ENCODE measurements at places on chromosomes 6 and 20.

GRCh38 chr6:131592935-131593334 lies 19.9 kb downstream of the ARG1 start:
- no peak for DNase-seq

DNA sequence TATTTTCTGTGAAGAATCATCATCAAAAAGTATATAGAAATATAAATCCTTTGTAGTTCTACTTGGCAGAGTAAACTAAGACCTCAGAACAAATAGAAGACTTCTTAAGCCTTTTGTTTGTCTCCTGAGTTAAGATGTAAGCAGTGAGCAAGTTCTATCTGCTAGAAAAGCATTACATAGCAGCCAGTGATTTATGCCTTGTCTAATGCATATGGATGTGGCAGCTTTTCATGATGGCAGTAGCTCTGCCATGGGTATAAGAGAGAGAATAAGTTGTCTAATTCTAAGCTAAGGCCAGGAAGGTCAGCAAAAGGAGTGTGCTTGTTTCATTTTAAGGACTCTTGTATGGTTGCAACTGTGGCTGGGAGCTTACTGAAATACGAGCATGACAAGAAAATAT lies 920.2 kb downstream of the GRIK2 start:
- no peak for DNase-seq

DNA sequence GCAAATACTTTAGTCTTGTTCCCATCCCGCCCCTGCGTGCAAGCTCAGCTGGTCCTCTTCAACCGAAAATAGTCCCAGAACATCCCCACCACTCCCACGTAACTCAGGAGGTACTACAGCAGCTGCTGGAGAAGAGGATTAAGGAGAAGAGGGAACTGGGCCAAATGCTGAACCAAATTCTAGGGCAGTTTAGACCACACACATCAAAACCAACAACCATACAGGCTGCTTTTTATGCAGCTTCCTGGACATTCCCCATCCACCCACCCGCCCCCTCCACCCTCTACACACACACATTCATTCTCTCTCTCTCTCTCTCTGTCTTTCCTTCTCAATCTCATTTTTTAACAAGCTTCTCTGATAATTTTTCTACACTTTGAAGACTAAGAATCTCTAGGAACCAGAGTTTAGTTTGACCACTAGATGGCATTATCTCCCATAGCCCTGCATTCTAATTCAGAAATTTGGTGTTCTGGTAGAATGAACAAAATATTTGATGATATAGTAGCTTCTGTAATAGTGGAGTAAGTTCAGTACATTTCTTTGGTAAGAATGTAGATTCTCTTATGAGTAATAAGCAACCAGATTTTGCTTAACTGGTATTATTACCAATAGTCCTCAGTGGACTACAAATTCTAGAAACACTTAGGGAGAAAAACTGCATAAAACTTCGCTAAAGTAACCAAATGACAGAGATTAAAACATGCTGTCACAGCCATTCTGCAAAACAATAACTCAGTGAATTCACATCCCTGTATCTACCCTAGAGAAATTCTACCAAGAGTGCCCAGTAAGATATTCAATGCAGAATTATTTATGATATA lies 52.1 kb upstream of the BEND6 start:
- no peak for DNase-seq

DNA sequence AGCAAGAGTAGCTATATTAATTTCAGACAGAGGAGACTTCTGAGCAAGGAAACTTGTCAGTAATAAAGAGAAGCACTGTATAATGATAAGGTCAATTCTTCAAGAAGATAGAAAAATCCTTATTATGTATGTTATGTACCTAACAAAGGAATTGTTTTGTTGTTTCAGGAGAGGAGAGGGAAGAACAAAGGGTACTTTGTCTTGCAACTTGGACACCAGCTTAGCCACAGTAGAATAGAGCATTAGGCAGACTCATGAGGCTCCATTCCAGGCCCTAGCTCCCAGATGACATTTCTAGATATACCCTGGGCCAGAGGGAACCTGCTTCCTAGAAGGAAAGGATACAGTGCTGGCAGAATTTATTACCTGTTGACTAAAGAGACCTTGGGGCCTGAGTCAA lies 6.5 kb upstream of the NUS1 start:
- DNase-seq = no peak

DNA sequence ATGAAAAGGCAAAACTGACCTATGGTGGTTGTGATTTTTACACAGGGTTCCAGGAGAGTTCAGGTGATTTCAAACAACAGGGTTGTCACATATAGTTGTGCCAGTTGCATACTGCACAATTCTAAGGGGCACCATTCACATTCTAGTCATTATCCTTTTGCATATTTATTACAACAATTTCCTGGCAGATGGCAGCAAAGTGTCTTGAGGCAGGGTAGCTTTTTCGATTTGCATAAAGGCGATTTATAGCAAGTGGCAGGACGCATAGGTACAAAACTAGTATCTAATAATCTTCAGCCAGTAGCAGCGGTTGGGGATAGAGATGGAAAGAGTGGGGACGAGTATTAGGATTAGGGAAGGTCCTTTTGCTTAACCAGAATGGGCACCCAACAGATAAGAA lies 46.5 kb upstream of the TRAF3IP2 start:
- no peak for DNase-seq

GRCh38 chr20:58546756-58547622 lies 31.8 kb upstream of the APCDD1L start:
- DNase-seq = no peak

GRCh38 chr6:160455081-160455480 lies 106.9 kb downstream of the SLC22A3 start:
- DNase-seq = no peak

- DNase-seq = no peak
Measured at GRCh38 chr6:97110626-97111025, 172.4 kb downstream of the MMS22L start.

- DNase-seq = no peak
Measured at GRCh38 chr6:48113130-48113529, 2.1 kb upstream of the PTCHD4 start.

GRCh38 chr6:141026504-141026903 lies 1106.2 kb upstream of the GJE1 start:
- no peak for DNase-seq

DNA sequence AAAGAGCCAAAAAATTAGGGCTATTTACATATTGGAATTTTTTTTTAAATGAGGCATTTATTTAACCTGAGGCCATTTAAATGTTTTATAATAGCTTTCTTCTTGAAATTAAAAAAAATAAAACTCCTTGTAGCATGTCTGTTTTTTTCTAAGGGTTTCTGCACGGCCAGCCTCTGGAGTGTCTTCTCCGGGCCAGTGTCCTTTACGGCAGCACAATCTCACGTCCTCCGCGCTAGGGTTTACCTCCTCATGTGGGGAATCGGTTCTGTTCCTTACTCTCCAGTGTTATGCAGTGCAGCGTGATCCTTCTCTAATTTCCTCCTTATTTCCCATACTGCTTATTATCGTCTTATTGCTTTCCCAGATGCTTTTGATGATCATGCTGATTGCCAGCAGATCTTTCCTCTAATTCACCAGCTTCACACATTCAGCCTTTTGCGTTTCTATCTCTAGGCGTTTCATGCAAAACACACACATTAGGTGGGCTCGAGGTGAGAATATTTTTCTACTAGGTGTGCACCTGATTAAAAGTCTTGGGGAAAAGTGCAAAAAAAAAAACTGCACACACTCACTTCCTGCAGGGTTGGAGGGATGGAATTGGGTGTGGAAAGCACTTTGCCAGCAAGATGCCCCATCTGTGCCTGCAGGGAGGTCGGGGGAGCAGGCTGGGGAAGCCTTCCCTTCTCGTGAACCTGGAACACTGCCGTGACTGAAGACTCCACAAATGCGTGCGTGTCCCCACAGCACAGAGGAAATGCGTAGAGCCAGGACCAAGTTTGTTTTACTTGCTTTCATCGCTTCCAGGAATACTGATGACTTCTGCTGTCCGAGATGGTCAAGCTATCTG lies 56.1 kb downstream of the PSMG4 start:
- DNase-seq = no peak

- DNase-seq = no peak
Measured at GRCh38 chr20:34312024-34312460, 8.9 kb upstream of the AHCY start.

DNA sequence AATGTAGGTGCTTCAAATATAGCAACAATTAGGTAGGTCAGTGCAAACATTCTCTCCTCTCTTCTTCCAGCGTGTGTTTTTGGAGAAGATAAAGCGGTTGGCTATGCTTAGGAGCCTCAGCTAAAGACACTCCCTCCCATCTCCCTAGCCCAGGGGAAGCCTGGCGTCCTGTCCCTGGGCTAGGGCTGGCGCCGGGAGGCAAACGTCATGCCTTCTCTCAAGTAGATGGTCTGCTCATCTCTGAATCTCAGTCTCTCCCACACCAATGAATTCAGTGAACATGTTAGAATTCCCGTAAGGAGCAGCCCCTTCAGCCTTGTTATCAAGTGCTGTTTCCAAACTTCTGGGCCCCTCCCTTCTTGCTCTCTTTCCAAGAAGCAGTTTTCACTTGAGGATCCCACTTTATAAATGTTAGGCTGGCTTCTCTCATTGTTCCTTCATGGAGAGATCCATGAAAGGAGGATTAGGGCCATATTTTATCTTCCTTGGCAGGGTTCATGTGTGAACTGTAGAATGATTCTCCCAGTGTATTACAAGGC lies 142.8 kb downstream of the CLIC5 start:
- DNase-seq = no peak

GRCh38 chr6:158596861-158597260 lies 37.0 kb downstream of the TMEM181 start:
- DNase-seq = no peak

DNA sequence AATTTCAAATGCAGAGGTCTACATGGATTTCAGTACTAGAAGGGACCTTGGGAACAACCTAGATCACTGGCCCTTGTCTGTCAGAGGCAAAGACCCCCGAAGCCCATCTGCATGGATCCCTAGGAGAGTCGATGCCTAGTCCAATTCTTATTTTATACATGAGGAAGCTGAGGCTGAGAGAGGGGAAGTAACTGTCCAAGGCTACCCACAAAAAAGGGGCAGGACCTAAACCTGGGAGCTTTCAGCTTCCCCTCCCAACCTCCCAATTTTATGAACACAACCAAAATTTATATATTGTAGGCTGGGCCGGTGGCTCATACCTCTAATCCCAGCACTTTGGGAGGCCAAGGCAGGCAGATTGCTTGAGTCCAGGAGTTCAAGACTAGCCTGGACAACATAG lies 73.2 kb downstream of the TRERF1 start:
- DNase-seq = no peak

DNA sequence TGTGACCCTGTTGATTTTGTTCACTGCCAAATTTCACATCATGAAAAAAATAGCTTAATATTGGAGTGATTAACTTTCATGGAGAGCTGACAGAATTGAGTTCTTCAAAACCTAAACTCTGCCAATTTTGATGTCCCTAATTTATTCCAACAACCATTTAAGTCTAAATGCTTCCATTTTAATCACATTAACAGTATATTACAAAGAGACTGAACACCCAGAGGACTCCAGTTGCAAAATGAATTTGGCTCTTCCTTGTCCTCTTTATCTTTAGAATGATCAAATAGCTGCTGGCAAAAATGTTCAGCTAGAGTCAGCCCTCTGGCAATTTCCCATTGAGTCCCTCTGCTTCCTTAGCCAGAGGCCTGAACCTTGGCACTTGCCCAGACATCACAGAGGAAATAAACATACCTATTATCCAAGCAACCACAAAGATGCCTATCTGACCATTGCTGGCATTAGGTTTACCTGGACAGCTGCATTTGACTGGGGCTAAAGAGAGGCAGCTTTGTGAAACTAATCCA lies 299.0 kb upstream of the STXBP5 start:
- DNase-seq = no peak

DNA sequence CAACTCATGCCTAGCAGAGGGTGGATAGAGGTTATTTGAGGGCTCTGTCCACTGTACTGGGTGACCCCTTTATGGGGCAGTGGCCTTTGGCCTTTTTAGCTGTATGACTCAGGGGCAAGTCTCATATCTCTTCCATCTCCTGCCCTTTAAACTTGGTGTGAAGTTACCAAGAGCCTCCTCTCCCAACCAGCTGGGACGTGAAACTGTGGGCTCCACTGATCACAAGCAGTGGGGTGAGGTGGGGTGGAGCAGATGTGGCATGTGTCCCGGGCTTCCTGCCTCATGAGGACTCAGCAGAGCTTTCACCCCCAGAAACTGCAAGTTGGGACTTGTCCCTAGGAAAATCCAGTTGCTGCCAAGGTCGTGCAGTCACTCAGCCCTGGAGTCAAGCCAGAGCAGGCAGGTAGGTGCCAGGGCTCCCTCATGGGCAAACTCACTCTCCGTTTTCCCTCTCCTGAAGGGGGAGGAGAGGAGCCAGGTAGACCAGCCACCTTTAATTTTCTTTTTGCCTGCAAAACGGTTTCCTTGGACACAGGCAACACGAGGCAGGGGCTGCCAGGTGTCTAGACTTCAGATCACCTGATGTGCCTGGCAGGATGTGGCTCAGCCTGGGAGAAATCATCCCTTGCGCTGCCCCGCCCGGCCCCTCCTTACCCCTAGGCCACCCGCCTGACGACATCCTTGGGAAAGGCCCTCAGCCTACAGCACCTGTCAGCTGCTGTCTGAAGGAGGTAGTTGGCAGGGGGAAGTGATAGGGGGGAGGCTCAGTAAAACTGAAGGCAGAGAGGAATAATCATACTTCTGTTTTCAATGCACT lies 4.0 kb downstream of the CDKN1A start:
- peak; percentile 93 for DNase-seq

DNA sequence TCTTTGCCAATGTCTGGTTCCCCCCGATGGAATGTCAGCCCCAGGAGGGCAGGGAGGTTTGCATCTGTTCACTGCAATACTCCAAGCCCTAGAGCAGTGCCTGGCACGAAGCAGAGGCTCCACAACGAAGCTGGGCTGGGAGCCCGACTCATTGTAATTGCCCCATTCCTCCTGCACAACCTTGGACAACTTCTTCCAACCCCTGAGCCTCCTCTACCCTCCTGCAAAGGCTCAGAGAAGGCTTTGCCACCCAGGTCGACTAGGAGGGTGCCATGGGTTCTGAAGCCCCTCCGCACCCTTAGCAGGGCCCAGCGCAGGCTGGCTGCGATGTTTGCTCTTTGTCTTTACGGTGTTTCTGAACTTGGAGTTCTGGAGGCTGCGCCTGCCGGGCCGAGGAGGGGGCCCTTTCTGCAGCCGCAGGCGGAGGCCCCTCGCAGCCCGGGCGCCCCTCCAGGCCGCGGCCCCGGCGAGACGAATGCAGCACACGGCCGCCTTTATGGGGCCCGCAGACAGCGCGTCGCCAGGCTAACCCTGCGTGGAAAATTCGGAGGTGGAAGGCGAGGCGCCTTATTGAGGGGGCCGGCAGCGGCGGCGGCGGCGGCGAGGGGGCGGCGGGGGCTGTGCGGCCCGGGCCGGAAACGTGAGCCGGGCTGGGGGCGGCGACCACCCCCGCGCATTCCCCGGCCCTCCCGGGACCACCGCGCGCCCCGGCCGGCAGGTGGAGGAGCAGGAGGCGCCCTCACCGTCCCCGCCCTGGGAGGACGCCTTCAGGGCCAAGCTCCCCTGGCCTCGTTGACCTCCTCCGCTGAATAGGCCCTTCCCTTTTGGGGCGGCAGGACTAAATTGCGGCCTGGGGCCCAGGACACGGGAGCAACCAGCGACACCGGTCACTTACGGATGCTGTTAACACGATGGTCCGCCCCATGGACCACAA lies 27.0 kb downstream of the SNAI1 start:
- no peak for DNase-seq

- no peak for DNase-seq
Measured at GRCh38 chr6:167904791-167905190, 78.1 kb downstream of the AFDN start.

- no peak for DNase-seq
Measured at GRCh38 chr6:129191235-129191634, 308.3 kb downstream of the LAMA2 start.

All from Peyer's patch (tissue), 4 donors.